ENCODE measurements at places on chromosomes 2 and 18.

GRCh38 chr18:28018351-28018750, 158.6 kb downstream of the CDH2 start:
- no peak for DNase-seq

- DNase-seq: no peak
Observed at GRCh38 chr2:148507970-148508369, 136.6 kb upstream of the EPC2 start.

DNA sequence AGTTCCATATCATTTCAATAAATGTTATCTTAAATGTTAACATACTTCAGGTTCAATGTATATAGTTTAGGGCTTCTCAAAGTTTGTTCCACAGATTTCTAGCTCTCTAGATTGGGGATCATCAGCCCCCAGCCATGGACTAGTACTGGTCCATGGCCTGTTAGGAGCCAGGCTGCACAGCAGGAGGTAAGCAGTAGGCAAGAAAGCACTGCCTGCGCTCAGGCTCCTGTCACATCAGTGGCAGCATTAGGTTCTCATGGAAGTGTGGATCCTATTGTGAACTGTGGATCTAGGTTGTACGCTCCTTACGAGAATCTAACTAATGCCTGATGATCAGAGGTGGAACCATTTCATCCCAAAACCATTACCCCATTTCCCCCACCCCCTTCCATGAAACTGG, 531.1 kb downstream of the PARD3B start:
- DNase-seq: no peak

DNA sequence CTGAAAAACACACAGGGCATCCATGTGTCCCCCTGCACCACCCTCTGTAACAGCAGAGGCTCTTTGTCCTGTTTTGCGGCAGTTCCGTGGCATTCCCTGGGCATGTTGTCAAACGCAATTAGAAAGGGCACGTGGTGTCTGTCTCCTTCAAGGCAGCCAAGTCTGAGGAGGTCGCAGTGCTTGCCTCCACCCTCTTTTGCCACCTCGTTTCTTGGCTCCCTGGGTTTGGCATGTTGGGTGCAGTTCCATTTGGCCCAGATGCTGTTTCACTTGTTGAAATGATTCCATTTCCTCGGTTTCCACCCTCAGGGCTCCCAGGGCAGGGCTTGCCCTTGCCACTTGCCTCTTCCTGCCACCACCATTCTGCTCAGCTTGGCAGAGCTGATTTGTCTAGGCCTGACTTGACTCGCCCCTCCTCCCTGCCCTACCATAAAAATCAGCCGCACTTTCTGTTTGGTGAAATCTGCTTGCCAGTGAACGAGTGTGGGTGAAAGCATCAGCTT, 12.4 kb downstream of the CCL20 start:
- no peak for DNase-seq

DNA sequence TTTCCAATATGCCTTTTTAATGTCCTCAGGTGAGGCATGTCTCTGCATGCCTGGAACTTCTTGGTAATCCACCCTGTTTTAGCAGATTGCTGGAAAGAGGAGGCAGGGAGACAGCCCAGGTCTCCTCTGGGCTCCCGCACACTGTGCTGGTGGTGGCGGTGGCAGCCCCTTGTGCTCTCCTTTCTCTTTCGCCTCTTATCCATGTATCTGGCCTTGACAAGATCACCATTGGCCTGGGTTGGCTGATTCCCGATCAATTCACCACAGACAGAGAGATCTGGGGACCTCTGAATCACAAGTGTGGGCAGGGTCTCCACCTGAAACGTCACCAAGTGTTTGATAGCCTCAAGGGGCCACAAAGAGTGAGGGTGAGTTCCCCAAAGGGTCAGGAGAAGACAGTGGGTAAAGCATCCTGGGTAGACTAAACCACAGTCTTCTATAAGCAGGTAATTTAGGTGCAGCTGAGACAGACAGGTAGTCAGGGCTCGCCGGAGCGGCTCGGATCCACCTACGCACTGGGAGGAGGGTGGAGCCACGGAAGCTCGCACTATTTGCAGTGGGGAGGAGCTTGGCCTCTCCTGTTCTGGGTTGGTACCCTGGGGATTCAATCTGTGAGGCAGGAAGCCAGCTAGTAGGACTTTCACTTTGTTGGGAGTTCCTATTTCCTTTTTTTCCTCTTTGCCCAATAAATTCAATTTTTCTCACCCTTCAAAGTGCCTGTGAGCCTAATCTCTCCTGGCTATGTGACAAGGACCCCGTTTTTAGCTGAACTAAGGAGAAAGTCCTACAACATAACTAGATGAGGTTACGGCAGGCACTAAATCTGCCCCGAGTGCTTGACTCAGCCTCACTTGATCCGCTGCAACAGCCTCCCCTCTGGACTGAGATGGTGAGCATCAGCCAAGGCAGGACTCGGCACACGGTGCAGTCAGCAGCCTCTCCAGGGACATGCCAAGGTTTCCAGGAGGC, 57.6 kb downstream of the SLC4A3 start:
- DNase-seq: peak; percentile 89

GRCh38 chr2:127066942-127067341, 40.0 kb downstream of the BIN1 start:
- peak; percentile 93 for DNase-seq

GRCh38 chr18:13436576-13436975, 218.0 kb downstream of the LDLRAD4 start:
- no peak for DNase-seq

DNA sequence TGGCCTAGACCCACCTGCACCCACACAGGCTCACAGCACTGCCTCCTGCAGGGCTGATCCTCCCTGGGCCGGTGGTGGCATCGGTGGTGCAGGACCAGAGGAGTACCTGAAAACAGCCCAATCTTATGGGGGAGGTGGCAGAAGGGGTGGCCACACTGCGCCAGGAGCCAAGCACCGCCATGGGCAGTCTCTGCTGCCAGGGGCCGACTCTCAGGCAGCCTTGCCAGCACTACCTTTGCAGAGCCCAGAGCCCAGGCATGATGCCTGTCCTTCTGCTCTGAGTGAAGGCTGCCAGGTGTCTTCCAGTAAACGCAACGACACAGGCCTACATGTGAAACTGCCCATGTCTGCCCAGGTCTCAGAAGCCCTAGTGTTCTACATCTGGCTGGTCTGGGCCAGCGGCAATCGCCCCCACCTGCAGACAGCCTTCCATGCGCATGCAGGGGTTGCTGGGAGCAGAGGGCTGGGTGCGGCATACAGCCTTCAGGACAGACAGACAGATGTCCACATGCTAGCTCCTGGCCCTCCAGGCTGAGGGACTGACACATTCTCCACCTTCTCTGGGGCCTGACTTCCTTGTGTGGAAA, 6.8 kb downstream of the HS6ST1 start:
- DNase-seq: no peak

DNA sequence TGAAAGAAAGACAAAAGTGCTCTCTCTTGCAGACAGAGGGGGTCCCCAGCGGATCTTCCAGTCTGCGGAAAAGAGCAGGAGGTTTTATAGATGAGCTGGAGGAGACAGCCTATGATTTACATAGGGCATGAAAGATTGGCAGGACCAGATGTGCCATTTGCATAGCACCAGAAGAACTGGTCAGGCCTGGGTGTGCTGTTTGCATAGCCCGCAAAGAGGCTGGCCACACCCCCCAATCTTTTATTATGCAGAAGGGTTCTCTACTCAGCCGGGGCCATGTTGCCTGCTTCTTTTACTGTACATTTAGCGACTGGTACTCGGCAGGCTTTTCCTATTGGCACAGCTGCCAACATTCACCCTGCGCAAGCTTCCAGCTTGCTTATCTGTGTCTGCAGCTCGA, 317.6 kb downstream of the GALR1 start:
- no peak for DNase-seq

DNA sequence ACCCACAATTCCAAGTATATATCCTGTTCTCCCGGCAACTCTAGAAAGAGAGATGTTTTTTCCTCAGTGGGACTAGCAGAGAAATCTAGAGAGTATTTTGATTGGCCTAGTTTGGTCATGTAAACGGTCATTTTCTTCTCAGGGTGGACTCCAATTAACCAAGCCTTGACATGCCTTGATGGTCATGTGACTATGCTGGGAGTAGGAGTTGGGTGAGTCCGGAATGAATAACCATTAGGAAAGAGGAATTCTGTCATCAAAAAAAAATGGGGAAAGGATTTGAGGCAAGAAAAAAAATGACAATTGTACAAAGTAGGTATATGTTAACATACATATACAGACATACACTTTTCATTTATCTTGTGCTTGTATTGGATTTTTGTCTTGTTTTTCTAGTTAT, 248.2 kb upstream of the CDH20 start:
- no peak for DNase-seq

GRCh38 chr2:110713513-110714362, 18.6 kb upstream of the ACOXL start:
- no peak for DNase-seq

DNA sequence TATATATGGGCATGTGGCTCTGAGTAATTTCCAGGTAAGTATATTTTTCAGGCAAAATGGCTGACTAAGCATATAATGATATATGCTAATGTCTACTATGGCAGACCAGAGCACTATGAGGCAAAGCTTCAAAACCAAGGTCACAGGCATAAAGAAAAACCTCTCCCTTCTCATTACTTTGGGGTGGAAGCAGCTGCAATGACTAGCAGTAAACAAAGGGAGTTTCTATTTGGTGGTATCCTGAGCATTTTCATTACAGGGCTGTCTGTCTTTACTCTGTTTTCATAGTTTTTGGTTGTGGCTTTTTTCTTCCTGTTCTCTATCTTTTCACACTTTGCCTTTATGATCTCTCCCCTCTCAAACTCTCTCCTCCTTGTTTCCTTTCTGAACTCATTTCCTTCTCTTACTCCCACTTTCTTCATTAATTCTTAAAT, 15.6 kb downstream of the PDE6D start:
- no peak for DNase-seq

- DNase-seq: no peak
Observed at GRCh38 chr2:147223119-147223518, 621.7 kb upstream of the ACVR2A start.

GRCh38 chr2:182281276-182281675, 145.6 kb downstream of the PDE1A start:
- DNase-seq: no peak

DNA sequence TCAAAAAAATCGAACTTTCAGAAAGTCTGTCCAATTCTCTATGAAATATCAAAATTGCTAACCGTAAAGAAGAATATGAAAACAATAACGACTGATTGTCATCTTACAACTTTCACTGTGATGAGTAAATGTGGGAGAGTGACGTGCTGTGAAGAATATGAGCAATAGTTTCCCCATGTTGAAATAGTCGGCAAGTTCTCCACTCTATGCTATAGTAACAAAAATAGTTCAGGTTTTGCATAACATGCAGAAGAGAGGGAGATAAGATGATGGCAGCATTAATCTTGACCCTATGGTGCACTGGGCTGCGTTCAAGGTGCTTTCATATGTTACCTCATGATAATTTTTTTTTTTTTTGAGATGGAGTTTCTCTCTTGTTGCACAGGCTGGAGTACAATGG, 196.8 kb upstream of the CYRIA start:
- DNase-seq: no peak

GRCh38 chr2:16461672-16462071, 204.0 kb downstream of the CYRIA start:
- DNase-seq: no peak

DNA sequence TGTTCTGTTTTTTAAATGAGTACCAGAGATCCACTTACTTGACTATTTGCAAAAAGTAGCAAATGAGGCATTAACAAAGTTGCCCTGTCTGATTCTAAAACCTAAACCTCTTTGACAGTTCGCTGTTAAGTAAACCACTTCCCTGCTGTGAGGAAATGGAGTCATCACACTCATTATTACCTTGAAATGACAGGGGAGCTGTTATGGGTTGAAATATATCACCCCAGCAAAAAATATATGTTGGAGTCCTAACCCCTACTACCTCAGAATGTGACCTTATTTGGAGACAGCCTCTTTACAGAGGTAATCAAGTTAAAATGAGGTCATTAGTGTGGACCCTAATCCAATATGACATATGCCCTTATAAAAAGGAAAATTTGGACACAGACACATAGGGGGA, 36.1 kb downstream of the DHRS9 start:
- no peak for DNase-seq

DNA sequence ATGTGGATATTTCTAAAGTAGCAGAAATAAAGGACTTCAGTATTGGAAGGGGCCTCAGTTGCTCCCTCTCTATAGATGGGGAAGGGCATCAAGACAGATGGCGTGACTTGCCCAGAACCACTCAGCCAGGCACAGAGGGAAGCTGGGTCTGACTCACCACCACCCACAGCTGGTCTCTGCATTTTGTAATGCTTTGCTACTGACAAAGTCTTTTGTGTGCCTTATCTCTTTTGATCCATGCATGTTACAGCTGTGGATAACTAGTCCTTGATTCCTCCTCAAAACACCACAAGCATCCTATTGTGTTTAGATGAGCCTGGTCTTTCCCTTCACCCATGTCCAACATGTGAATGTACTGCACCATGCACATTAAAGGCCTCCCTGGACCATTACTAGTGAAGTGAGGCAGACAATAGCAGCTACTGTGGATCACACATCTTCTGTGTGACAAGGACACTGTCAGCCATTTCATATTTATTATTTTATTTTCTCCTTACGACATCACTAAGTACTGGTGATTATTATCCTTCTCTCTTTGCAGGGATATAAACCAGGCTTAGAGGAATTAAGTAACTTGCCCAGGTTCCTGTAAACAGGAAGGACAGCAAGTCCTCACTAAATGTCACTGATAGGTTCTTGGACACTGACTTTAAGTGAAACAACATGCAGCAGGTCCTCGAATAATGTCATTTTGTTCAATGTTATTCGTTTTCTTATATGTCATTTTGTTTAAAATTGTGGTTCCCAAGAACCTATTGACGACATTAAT, 29.6 kb upstream of the IL37 start:
- peak; percentile 81 for DNase-seq

DNA sequence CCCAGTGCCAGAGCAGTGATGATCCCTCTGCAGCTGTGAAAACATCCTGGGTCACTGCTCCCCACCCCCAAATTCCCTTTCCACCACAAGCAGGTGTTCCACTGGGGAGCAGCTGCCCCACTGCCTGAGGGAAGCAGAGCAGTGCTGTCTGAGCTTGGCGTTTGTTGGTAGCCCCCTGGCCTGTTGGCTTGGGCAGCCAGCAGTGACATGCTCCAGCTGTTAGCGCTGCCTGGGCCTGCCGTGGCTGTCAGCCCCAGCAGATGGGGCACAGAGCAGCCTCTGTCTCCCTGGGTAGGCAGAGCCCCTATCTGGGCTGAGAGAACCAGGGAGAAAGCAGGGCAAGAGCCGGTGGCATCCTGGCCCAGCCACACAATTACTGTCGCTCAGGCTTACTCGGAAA, 247.7 kb downstream of the GLI2 start:
- no peak for DNase-seq

DNA sequence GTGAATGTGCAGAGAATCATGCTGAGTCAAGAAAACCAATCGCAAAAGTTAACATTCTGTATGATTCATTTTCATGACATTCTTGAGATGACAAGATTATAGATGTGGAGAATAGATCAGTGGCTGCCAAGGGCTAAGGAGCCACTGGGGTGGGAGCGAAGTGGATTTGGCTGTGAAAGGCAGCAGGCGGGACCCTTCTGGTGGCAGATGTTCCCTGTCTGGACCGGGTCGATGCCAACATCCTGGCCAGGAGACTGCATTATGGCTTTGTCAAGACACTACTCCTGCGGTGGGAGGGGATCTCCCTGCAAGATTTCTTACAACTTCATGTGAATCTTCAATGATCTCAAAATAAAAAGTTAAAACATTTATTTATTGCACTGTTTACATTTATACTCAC, 427.9 kb downstream of the GALR1 start:
- no peak for DNase-seq

All from fibroblast of mammary gland (primary cell).